Substantia nigra (tissue), 51 donors: ENCODE measurements at places on chromosomes 4 and X.

- no peak for DNase-seq
These were observed 14.1 kb upstream of the CD99 start for GRCh38 chrX:2676794-2677675.

DNA sequence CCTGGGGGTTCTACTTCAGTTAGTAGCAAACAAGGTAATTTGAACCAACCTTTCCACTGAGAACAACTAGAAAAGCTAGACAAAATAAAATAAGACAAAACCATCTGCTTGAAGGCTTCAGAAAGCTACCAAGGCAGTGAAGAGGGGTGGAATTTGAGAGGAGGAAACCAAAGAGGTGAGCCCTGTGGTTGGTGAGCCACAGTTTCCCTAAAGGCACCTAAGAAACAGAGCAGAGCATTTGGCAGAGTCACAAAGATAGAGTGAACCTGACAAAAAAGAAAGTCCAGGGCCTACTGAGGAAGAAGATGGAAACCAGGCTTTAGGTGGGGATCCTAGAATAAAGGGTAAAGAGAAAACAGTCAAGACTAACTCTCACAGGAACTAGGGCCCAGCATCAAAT is 44.3 kb downstream of the CHST7 start:
- no peak for DNase-seq

- DNase-seq = no peak
These were observed 35.3 kb upstream of the GPM6B start for GRCh38 chrX:13852001-13852695.

GRCh38 chrX:13387666-13388494 is 68.0 kb upstream of the ATXN3L start:
- no peak for DNase-seq

DNA sequence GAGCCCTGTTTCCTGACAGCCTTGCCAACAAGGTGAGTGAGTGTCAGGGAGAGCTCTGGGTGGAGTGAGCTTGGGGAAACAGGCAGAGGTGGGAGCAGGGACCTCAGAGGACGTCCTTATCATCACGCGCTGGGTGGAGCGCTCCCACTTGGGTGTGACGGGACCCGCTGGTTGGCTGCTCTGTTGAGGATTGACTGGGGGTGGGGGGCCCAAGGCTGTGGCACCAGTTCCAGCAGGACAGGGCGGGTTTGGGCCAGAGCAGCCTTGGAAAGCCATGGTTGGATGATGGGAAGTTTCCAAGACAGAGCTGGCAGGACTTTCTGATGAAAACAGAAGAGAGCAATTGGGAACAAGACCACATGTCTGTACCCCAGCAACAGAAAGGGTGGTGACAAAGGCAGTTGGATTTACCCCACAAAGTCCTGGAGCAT is 3.0 kb upstream of the PCGF3 start:
- DNase-seq = no peak

DNA sequence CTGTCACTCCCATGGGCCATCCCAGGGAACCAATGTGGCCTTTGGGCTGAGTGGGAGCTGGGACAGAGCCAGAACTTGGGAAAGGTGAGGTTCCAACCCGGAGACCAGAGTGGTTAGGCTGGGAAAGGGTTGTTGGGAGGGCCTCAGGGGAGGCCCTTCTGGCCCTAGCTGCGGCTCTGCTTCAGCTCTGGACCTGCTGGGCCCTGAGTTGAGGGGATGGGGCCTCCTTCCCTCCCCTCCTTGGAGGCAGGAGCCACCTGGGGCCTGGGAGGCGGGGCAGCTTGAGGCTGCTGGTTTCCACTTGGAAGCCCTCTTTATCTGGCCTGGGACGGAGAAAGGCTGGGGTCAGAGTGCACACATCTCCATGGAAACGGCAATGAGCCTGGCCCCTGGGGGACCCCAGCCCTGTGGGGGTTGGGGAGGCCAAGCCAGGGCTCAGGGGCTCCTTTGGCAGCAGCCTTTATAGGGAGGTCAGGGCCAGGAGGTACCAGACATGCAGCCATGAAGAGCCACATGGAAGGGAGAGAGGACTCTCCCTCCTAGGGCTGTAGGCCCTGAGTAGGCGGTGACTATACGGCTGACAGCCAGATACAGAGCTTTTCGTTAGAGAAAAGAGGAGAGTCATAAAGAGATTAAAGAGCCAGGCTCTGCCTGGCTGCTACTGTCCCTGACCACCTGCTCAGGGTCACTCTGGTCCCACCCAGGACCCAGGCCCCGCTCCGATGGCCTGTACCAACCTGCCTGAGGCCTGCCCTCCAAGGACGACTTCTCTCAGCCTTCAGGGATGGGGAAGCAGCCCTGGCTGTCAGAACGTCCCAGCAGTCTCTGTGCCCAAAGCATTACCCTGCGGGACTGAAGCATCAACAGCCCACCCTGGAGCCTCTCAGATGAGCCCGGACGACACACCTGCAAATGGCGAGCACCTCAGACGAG is 6.9 kb upstream of the NSD2 start:
- no peak for DNase-seq

DNA sequence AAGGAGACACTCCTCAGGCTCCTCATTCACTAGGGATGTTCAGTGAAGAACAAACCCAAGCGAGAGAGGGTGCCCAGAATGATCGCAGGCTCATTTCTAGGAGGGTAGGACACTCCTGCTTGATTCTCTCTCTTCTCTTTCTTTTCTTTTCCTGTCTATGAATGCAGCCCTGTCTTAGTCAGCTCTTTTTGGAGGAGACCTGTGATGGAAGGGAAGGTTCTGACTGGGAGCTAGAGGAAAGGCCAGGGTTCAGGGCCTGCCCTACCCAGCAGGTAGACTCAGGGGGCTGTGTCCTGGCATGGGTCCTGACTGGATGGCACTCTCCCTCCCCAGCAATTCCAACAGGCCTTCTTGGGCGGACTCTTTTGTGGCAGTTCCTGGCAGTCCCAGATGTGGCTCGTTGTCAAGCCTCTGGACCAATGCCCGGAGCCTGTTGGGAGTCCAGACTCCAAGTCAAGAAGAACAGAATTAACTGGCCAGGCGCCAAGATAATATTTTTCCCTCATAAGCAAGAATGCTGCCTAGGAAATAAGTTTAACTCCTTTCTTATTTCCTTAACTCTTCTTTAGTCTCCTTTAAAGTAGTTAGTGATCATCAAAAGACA is 139.4 kb upstream of the SCML1 start:
- peak; percentile 7 for DNase-seq

GRCh38 chrX:19776753-19777152 is 110.6 kb downstream of the SH3KBP1 start:
- DNase-seq = no peak

DNA sequence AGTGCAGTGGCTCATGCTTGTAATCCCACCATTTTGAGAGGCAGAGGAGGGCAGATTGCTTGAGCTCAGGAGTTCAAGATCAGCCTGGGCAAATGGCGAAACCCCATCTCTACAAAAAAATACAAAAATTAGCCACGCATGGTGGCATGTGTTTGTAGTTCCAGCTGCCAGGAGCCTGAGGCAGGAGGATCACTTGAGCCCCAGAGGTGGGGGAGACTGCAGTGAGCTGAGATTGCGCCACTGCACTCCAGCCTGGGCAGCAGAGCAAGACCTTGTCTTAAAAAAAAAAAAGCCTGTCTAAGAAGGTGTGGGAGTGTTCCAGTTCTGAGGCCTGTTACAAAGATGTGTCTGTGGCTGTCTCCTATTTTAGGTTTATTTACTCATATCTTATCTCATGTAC is 38.0 kb downstream of the PI4K2B start:
- no peak for DNase-seq

- peak; percentile 49 for DNase-seq
These were observed at the start of gene CD38 for GRCh38 chr4:15778289-15779241. Gene CD38, plus strand, starts transcription at chr4:15778328. Its CDS starts 87 bp downstream, at chr4:15778415.

DNA sequence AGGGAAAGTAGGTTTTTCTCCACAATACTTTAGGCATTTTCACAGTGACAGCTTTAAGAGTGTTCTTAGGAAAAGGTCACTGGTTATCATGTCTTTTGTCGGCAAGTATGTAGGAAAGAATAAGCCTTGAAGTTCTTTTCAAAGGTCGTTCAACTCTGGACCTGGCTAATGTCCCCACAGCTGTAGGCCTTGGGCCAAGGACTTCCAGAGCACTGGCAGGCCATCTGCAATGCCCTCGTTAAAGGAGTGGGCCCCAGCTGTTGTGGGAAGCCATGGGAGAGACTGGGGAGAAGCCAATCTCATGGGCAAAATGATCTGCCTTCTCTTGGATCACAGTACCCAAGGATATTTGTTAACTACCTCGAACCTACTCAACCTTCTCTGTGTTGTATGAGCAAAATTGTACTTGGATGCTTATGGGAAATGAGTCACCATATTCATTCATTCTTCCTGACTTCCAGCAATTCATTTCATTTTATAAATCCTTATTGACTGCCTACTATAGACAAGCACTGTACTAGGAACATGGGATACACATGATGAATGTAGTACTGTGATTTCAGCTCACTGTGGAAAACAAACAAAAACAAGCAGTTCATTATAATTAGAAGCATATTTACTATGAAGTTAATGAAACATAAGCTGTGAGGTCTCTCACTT is 141.1 kb upstream of the KIT start:
- DNase-seq = no peak

DNA sequence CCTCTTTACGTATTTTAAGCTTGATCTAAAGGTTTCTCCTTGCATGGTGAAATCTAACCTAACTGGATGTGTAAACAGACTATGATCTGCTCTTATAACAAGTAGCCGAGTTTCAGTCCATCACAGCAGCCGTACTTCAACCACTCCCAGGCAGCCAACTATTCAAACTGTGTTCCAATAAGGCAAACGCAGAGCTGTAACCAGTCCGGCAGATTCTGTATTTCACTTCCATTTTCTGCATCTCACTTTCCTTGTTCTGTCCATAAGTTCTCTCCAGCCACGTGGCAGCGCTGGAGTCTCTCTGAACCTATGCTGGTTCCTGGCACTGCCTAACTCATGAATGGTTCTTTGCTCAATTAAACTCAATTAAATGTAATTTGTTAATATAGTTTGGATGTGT is 132.6 kb downstream of the FHDC1 start:
- DNase-seq = no peak

DNA sequence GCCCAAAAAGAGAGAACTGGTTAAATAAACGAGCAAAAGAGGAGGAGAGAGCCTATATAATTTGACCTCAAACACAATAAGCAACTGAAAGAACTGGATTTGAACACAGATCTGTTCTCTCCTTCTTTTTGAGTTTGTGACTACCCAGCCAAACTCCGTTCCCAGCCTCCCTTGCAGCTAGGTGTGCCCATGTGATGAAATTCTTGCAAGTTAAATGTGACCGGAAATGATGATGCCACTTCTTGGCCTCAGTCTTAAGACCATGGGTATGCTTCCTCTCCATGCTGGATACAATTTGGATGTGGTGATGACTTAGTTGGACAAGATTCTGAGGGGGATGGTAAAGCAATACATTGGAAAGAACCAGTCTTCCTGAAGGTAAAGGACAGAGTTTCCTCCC is 204.1 kb downstream of the PTTG2 start:
- no peak for DNase-seq

DNA sequence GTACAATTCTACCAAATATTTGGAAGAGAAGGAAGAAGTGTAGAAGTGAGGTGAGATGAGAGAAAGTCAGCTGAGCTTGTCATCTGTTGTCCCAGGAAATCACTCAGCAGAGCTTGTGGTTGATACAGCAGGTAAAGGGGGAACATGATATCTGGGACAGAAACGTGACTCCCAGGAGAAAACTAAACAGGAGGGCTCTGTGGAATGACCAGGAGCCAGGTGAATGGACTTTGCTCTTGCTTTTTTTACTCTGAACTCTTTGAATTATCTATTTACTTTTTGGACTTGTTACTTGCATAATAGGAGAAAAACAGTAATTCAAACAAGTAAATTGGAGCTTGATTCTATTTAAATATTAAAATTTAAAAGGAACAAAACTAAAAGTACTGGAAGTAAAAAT is 555.6 kb upstream of the FRG1 start:
- no peak for DNase-seq

- no peak for DNase-seq
These were observed 87.7 kb upstream of the LSM6 start for GRCh38 chr4:146087856-146088255.

DNA sequence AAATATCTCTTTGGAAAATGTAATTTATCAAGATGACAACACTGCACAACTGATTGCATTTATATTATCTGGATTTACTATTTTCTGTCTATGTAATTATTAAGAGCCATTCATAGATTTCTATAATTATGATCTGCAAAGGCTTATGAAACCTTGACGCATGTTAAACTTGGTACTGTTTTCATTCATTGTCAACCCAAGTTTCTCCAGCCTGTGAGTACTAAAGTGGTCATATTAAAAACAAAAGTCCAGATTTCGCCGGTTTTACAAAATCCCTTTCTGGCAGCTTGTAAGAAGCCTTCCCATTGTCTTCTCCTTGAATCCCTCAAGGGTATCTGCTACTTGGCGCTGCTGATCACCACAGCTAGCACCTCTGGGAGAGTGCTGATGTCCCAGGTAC is 19.7 kb upstream of the GRPR start:
- DNase-seq = no peak

GRCh38 chr4:168673476-168673875 is 176.6 kb downstream of the PALLD start:
- no peak for DNase-seq

DNA sequence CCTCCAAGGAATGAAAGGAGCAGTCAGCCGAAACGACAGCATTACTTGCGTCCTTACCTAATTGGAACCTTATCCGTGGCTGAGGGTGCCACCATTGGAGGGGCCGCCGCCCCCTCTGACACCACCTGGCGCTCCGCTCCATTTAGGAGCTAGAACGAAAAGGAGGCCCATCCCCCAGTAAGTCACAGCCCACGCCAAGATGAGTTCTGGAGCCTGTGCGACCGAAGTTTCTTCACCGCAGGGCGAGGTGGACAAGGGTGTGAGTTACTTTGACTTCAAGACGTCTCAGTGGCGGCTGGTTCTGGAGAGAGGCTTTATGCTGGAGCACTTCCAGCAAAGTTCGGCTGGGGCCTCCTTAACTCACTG is 729 bp upstream of the IRF2 start:
- DNase-seq = peak; percentile 76

DNA sequence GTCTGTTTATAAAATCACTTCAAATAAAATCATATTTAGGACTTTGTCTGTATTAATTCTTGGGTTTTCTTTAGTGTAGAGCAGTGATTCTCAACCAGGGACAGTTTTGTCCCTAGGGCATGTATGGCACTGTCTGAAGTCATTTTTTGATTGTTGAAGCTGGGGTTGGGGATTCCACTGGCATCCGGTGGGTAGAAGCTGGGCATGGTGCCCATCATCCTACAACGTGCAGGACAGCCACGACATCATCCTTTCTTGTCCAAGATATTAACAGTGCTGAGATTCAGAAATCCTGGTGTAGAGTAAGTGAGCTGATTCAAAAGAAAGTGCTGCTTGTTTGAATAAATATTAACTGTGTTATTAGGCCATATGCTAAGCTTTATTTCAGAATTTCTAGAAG is 28.6 kb downstream of the DCLK2 start:
- DNase-seq = no peak

DNA sequence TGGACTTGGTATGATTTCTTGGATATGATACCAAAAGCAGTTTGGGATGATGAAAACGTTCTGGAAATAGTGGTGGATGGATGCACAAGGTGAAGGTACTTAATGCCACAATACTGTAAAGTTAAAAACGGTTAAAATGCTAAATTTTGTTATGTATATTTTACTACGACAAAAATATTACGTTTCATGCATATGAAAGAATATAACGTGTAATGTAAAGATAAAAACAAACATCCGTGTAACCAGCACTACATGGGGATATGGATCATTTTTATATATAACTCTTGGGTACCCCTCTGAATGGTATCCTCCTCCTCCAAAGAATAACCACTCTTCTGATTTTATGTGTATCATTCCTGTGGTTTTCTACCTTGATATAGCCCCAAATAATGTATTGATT is 862 bp upstream of the CENPU start:
- DNase-seq = no peak

- DNase-seq = no peak
These were observed 137.8 kb upstream of the TBC1D9 start for GRCh38 chr4:140893939-140894338.
